Mesangial cell (primary cell): ENCODE measurements at places on chromosomes 11 and 22. TPM values are rescaled to one million over a fixed set of nuclear protein-coding genes. Genes with fewer than 3 reads are reported as not detected.

The NLRP6 gene
- not detected in 2 replicates for total RNA-seq

The GAL3ST1 gene
- 5.7 and 22.3 TPM in 2 replicates for total RNA-seq

The TRIM6 gene
- total RNA-seq: 5.1 and 6.1 TPM in 2 replicates

The NUP98 gene
- total RNA-seq: 81.0 and 161 TPM in 2 replicates

The CASP5 gene
- total RNA-seq: not detected in 2 replicates

The FLRT1 gene
- under 0.01 and 0.25 TPM in 2 replicates for total RNA-seq

The OR6T1 gene
- not detected in 2 replicates for total RNA-seq

The CLMP gene
- total RNA-seq: 10.6 and 11.6 TPM in 2 replicates

The KCNJ4 gene
- 1.0 TPM in 1 of 2 replicates, not detected in the other for total RNA-seq

The CCDC188 gene
- 0.25 TPM in 1 of 2 replicates, not detected in the other for total RNA-seq

The GSTT2B gene
- 0.98 and 28.6 TPM in 2 replicates for total RNA-seq

The MMP12 gene
- not detected in 2 replicates for total RNA-seq

The VWA5A gene
- total RNA-seq: 3.1 and 16.7 TPM in 2 replicates

The GRAP2 gene
- 2.9 TPM in 1 of 2 replicates, not detected in the other for total RNA-seq

The ANGPTL5 gene
- total RNA-seq: not detected in 2 replicates
